ENCODE measurements at places on chromosomes 16 and 17.

DNA sequence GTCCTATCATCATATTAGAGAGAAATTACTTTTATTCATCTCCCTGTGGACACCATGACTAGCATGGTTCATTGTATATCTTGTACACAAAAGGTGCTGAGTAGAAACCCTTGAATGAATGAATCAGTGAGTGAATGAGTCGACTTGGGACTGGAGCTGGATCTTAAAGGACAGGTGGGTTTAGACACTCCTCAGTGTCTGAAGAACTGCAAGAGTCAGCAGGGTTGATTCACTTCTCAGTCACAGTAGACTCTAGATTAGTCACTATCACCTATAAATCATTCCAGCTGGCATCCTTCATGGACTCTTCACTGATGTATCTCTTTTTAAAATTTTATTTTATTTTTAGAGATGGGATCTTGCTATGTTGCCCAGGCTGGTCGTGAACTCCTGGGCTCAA is 30.1 kb upstream of the PMFBP1 start:
- DNase-seq: no peak

DNA sequence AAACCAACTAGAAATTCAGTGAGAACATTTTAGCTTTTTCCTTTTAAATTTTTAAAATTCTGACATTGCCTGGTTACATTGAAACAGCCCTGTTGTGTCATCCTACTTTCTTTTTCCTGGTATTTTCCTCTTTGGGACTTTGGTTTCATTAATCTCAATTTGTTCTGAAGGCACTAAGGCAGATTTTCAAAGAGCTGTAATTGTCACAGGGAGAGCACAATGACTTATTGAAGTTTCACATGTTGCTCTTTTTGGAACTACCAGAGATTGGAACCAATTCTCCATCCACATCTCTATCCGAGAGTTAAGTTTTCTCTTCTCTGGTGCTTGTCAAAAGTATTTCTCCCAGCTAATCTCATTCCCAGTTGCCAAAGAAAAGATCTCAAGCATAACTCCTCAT is 144.7 kb upstream of the TBX2 start:
- no peak for DNase-seq

- peak; percentile 62 for DNase-seq
These were observed at the start of gene PLD6 for GRCh38 chr17:17206124-17206912. Gene PLD6, minus strand, starts transcription at chr17:17206333. Its CDS starts 47 bp downstream, at chr17:17206286.

GRCh38 chr16:82504836-82505235 is 121.9 kb upstream of the CDH13 start:
- DNase-seq: no peak

- DNase-seq: no peak
These were observed 21.1 kb downstream of the ARHGAP23 start for GRCh38 chr17:38449364-38449763.

DNA sequence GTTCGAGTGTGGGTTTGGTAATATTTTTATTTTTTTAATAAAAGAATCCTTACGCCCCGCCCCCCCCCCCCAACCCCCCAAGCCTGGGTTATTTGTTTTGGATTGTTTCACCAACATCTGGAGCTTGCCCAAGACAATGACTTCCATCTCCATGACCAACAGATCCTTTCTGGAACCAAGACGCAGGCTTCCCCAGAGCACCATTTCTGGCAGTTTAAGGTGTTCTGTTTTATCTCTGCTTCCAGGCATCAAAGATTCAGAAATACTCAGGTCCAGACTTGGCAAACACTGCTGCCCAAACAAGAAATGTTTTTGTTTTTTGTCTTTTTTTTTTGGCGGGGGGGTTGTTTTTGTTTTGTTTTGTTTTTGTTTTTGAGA is 56.1 kb downstream of the PLXDC1 start:
- DNase-seq: no peak

GRCh38 chr16:80056324-80056723 is 455.8 kb upstream of the MAF start:
- no peak for DNase-seq

- DNase-seq: no peak
These were observed 37.9 kb upstream of the CHMP6 start for GRCh38 chr17:80953471-80954315.

- no peak for DNase-seq
These were observed 8.3 kb upstream of the NOS2 start for GRCh38 chr17:27808628-27809027.

- no peak for DNase-seq
These were observed 20.6 kb upstream of the MAPT start for GRCh38 chr17:45873728-45874127.

GRCh38 chr17:1462164-1463112 is 6.4 kb upstream of the CRK start:
- DNase-seq: no peak

DNA sequence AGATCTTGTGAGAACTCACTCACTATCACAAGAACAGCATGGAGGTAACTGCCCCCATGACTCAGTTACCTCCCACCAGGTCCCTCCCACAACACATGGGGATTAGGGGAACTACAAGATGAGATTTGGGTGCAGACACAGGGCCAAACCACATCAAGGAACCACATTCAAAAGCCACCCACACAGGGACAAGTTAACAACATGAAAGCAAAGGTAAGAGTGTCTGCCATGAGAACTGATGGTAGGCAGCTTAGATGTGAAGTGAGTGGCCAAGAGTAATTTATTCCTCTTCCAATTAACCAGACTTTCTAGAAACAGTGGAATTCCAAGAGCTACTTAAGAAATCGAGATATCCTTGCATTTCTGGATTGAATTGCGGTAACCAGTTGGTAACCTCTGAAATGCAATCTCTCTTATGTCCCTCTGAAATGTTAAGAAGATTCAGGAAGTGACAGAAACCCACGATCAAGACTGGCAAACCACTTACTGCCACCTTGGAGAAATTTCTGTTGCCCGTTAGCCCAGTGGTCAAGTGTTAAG is 167.4 kb upstream of the CACNG5 start:
- no peak for DNase-seq

DNA sequence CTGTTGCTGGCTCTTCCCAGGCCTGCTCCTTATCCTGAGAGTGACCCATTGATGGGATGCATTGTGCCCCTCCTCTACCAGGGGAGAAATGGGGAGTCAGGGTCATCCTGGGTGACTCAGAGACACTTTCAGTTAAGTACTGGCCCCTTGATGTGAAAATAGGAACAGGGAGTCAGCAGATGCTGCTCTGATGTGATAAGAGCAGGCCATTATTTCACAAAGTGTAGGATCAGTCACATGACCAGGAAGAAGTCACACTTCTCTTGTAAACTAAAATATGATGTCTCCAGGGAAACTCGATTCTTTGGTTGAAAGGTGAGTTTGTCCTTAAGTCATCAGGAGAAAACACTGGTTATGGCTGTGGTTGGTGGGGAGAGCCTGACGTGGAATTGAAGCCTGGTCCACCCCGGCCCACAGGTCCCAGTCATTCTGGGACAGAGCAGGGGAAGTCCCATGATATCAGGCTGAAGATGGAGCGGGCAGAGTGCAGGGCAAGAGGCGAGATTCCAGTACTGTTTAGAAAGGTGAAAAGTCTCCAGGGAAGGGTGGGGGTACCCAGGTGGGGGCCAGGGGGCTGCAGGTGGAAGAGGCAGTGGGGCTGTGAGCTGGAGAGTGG is 88.6 kb upstream of the NLRP1 start:
- no peak for DNase-seq

DNA sequence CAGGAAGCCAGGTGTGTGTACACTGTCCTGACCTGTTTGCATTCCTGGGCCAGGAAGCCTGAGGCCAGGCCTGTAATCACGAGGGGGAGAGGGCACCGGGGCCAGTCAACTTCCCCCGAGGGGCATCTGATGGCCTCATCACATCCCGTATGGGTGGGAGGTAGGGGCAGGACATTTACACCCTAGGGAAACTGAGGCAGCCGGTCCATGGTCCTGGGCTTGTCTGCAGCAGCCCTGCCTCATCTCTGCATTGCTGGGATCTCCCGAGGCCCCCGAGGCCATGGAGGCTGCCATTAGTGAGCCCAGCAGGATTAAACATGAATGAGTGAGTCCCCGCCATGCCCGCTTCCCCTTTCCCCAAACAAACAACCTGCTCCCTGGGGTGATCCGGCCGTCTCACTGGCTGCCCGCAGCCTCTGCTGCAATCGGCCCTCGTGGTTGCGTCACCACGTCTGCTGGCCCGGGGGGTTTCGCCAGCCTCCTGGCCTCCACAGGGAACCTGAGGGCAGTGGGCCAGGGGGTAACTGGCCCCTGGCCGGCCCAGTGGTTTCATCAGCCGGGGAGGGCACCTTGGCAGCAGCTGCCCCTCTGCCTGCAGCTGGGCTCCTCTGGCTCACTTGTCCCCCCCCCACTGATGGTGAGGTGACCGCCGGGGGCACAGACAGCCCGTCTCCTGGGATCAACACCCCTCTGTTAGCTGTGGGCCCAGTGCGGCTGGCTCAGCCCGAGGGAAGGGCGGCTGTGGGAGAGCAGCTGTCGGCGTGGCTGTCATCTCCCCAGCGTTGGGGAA is 88.3 kb upstream of the GSE1 start:
- peak; percentile 53 for DNase-seq

DNA sequence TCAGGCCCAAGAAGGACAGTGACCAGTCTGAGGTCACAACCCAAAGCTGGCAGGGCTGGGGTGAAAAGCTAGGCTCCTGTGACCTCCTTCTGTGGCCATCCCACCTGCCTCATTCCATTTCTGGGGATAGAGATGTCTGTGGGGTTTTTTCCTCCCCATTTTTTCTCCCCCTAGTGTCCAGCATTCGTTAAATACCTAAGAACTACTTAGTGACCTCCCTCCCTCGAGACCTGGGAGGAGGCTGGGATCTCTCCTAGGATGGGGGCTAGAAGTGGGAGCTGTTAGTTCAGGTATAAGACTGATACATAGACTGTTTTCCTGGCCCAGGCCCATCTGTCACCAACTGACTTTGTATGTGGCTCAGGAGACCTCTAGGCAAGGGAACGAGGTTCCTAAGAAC is 20.5 kb upstream of the STAC2 start:
- DNase-seq: no peak

DNA sequence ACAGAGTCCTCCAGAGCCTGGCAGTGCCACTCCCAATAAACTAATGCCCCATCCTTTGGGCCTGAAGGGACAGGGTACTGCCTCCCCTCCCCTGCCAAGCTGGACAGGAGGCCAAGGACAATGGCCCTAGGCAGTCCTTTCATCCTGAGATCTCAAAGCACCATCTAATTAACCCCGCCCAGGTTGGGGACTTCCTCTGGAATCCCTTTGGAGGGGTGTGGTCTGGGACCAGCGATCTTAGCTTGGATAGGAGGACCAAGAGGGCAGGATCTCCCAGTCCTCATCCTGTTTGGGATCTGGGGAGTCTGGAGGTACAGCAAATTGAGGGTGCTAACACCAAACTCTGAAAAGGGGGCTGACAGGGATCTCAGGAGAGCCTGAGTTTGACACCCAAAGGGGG is 18.2 kb upstream of the SP6 start:
- no peak for DNase-seq

DNA sequence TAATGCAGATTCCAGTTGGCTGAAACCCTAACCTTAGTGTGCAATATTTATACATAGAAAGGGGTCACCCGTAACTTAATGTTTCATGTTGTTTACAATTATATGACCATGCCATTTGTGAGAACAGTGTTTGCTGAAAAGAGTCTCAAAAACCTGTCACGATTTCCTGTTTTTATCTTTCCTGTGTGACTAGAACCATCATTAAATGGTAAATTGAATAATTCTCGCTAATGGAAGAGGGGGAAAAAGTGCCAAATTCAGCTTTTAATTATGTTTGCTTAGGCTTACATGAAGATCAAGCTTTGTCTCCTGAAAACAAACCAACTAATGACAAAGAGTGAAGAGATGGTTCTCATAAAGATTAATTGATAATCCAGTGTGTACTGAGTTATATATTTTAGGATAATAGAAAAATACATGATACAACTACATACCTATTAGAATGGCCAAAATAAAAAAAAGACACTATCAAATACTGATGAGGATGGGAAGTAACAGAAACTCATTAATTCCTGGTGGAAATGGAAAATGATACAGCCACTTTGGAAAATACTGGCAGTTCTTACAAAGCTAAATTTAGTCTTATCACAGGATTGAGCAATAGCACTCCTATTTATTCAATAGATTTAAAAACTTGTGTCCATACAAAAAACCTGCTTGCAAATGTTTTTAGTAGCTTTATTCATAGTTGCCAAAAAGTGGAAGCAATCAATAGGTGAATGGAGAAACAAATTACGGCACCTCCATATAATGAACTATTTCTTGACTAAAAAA is 141.7 kb downstream of the CDK5R1 start:
- no peak for DNase-seq

DNA sequence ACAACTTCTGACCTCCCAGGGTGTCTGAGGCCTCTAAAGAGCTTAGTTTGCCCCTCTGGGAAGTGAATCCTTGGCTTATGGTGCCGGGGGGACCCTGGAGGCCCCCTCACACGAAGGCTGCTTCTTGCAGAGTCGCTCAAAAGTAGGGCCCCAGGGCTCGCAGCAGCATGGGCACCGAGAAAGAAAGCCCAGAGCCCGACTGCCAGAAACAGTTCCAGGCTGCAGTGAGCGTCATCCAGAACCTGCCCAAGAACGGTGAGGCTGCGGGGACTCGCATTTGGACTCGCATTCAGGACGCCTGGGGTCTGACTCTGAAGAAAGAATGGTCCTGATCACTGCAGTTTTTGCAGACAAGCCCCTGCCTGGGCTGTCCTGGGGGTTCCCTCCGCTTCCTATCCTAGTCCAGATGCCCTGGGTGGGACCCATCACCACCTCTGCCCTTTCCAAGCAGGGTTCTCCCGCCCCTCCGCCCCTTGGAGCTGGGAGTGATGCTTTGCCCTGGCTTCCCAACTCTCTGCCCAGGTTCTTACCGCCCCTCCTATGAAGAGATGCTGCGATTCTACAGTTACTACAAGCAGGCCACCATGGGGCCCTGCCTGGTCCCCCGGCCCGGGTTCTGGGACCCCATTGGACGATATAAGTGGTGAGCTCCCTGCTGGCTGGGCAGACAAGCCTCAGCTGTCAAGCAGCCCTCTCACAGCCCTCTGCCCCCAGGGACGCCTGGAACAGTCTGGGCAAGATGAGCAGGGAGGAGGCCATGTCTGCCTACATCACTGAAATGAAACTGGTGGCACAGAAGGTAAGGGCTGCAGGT is 698 bp downstream of the ACBD4 start:
- DNase-seq: peak; percentile 29

- DNase-seq: no peak
These were observed 99.1 kb upstream of the RBBP6 start for GRCh38 chr16:24440306-24440705.

DNA sequence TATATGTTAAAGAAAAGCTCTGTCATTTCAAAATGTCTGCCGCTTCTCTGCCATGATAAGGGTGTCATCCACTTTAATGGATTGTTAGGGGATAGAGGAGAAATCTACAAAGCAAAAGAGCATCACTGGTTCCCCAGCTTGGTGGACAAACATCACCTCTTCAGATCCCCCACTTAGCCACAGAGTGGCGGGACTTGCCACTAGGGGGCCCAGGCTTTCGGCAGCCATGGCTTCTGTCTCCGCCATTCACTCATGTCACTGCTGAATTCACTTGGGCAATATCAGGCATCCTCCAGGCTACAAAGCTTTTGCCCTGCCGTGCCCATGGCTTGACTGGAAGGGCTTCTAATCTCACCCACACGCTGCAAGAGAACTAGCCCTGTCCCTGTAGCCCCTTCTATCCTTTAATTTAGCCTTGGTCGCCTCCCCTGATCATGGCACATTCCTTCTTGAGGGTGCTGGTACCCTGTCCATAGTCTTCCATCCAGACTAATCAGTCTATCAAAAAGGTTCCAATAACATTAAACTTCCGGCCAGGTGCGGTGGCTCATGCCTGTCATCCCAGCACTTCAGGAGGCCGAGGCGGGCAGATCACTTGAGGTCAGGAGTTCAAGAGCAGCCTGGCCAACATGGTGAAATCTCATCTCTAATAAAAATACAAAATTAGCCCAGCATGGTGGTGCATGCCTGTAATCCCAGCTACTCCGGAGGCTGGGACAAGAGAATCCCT is 34.7 kb downstream of the SBK1 start:
- DNase-seq: peak; percentile 30

GRCh38 chr17:2055292-2056205 is 646 bp downstream of the HIC1 start:
- no peak for DNase-seq

All from dorsolateral prefrontal cortex (tissue), 122 donors.